ENCODE measurements at places on chromosomes 5 and 9.

DNA sequence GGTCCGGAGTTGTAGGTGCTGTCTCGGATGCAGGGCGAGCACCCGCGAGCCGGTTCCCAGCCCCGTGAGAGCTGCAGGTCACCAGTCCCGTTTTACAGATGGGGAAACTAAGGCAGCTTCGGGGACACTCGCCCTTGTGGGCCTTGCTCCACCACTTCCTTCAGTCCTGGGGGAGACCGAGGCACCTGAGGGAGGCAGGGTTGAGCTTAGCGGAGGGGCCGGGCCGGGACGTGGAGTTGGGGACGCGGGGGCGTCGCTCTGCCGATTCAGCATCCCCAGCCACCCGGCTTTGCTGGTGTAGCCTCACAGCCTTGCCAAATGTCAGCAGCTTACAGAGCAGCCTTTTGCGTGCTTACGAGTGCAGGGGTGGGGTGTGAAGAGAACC lies 530 bp downstream of the BBLN start:
- peak; percentile 48 for DNase-seq

GRCh38 chr5:14331386-14331781 lies 188.2 kb downstream of the TRIO start:
- no peak for DNase-seq

DNA sequence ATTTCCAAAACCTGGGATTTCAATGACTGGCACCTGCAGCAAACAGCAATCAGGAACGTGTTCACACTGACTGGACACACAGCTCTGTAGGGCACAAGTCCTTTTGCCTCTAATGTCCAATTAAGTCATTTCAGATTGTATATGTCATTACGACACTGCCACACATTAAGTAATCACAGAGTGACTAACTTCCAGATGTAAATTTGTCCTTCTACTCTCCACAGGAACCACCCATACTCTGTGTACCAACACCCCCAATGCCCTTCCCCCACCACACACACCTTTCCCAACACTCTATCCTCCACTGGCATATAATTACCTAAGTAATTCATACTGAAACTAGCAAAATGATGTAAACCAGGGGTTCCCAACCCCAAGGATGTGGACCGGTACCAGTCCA lies 30.5 kb downstream of the LARS1 start:
- DNase-seq, result no peak

- DNase-seq, result no peak
Measured at GRCh38 chr9:89770531-89771174, 165.8 kb downstream of the GADD45G start.

GRCh38 chr9:77649109-77649812 lies 1.1 kb upstream of the GNA14 start:
- no peak for DNase-seq

DNA sequence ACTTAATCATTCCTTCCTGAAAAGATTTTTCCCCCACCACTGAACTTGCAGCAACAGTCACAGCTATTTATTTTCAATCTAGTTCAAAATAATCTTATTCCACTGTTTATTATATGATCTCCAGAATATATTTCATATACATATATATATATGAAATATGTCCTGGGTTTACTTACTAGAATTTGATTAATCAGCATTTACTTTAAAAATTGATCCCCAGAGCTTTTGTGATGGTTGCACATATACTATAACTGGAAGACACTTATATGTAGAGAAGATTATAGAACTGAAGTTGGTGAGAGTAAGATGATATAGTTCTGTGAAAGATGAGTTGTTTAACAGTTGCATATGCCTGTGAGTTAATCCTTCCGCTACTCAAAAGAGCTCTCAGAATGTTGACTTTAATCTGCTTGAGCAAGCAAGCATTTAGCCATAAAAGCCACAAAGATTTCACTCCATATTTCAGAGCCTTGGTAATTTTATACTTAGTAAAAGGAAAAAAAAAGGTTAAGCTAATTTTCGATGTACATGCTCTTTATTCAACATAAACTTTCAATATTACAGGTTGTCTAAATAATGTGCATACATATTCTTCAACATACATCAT lies 399.3 kb upstream of the CDH9 start:
- DNase-seq, result no peak

DNA sequence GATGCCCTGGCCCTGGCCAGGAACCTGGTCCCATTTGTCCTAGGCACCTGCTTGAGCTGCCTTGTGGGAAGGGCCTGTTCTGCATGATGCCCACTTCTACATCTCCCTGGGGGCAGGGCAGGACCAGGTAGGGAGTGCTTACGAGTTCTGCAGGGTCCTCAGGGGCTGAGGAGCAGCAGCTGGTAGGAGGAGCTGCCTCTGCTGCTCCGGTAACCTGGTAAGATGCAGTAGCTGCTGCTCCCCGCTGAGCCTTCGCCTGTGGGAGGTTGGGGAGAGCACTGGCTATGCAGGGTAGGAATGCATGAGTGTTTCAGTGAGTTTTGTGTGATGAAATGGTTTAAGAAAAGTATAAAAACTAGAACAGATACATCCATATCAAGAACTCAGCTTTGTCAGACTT lies 13.6 kb downstream of the LRRC8A start:
- no peak for DNase-seq

DNA sequence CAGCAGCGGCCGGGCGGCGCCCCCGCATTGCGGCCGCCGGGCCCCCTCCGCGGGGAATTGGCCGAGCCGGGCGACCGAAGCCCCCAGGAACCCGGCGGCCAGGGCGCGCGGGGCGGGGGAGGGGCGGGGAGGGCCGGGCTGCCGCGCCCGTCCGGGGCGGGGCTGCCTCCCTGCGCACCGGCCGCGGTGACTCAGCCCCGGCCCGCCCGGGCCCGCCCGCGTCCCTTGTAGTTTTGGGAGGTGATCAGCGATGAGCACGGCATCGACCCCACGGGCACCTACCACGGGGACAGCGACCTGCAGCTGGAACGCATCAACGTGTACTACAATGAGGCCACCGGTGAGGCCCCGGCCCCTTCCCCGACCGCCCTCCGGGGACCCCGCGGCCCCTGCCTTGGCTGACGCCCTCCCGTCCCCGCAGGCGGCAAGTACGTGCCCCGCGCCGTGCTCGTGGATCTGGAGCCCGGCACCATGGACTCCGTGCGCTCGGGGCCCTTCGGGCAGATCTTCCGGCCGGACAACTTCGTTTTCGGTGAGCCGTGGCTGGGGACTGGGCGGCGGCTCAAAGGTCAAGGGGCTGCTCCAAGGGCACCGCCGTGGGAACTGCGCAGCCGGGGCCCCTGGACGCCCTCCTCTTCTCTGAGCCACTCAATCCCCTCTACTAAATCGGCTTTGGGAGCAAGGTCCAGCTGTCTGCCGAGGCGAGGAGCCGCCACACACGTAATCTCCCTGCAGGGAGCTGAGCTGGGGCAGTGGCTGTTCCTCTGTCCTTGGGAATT lies 592 bp downstream of the TUBB4B start:
- peak; percentile 65 for DNase-seq

GRCh38 chr5:136006164-136006563 lies 22.6 kb upstream of the TGFBI start:
- no peak for DNase-seq

DNA sequence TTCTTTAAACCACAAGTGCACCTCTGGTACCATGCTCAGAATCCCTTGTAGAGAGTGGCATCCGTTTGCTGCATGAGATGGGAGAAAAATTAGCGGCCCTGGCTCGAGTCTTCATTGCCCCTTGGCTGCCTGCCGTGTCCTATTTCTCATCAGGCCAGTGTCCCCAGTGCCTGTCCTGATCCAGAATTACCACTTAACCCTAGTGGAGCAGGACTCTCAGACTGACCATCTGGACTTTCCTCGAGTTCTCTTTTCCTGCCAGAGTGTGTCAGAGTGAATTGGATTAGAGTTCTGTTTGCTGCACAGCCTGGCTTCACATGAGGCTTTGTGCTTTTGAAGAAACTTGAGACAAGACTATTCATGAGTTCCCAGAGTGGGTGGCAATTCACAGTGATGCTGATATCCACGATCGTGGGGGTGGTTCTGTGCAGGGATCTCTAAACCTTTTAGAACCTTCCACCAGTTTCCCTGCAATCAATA lies 92.6 kb downstream of the C9orf152 start:
- no peak for DNase-seq

GRCh38 chr5:79878721-79879336 lies 112.2 kb downstream of the MTX3 start:
- peak; percentile 36 for DNase-seq

GRCh38 chr5:176653401-176654385 lies 6.4 kb downstream of the TSPAN17 start:
- peak; percentile 70 for DNase-seq

GRCh38 chr5:137118629-137119028 lies 380.5 kb downstream of the SPOCK1 start:
- DNase-seq, result no peak

All from activated T-cell treated with anti-CD3 and anti-CD28 coated beads for 48 hours (primary cell).